ENCODE measurements at places on chromosomes 11 and 22.

GRCh38 chr22:19448076-19448607 is 631 bp upstream of the C22orf39 start:
- no peak for DNase-seq

GRCh38 chr11:66933531-66933930 is 24.7 kb downstream of the PC start:
- no peak for DNase-seq

GRCh38 chr11:42806191-42806590 is 505.6 kb upstream of the API5 start:
- no peak for DNase-seq

- no peak for DNase-seq
Measured at GRCh38 chr11:10918275-10918674, 60.4 kb upstream of the ZBED5 start.

DNA sequence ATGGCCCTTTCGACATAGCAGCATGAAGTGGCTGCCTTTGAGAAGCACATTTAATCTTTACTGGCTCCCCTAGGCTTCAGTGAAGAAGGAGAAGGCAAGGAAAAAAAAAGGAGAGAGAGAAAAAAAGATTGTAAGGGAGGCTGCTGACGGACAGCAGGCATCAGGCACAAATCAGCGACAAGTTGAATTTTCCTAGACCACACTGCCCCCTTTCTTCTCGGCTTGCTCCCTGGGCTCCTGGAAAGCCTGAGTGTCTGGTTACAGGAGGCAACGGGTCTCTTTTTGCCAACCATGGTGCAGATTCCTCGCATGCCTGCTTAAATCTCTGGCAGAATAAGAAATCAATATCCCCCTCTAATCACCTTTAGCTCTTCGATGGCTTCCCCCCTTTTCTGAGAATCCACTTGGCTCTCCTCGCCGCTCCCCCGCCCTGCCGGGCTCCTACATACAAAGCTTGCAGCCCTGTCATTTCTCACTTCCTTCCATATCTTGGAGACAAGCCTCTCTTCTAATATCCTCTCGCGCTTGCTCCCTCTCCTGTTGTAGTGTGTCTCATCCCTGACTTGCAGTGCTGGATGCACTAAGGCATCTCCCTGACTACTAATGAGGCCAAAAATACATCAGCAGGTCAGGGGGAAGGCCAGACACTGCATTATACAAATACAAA is 14.3 kb downstream of the BLID start:
- no peak for DNase-seq

DNA sequence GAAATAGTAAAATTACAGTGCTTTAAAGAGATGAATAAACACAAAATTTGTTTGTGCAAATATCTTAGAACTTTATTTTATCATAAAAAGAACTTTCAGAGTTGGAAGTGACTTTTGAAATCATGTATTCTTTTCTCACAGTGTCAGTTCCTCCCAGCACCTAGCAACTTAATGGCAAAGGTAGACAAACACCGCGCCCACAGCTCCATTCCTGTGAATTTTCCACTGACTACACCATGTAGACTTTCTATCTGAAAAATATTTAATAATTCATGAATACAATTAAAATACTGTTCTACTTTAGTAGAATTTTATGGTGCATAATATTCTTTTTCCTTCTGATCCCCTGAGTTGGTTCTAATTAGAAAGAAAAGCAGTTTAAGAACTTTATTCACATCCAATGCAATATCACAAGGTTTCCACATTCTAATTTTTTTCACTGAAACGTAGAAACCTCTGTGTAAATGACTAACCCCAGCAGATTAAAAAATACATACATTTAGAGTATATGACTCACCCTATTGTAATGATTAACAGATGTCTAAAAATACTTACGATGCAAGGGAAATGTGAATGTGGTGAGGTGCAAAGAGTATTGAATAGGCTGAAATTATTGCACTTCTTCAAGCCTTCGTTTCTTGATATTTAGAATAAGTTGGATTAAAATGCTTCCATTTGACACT is 218.2 kb upstream of the CCDC179 start:
- DNase-seq = no peak
